Effector memory CD8-positive, alpha-beta T cell (primary cell): ENCODE measurements at places on chromosomes 16 and 17.

DNA sequence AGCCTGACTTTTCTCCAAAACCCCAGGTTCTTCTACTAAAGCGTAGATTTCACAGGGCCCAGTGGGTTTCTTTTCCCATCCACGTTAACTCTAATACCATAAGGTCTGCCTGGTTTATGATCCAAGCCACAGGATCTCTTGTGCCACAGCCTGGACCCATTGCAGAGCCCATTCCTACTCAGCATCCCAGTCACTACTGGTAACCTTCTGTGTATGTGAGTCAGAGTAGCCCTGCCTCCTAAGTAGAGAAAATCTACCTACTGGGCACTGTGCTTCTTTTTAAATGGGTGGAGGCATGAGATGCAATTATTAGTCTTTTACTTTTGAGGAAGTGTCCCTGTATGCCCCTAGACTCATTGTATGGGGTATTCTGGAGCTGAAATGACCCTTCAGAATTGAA lies 13.5 kb downstream of the CCL11 start:
- no peak for DNase-seq

GRCh38 chr16:24101431-24101830 lies 154.7 kb upstream of the CACNG3 start:
- DNase-seq = no peak

- DNase-seq = no peak
Observed at GRCh38 chr16:11202260-11203091, 53.5 kb downstream of the SOCS1 start.

GRCh38 chr16:19909750-19910322 lies 25.2 kb upstream of the GPRC5B start:
- no peak for DNase-seq

- no peak for DNase-seq
Observed at GRCh38 chr17:7191571-7192270, 12.6 kb upstream of the ASGR1 start.

- DNase-seq = peak; percentile 1
Observed at GRCh38 chr16:13866073-13866472, 53.9 kb upstream of the ERCC4 start.

- peak; percentile 72 for DNase-seq
Observed at GRCh38 chr17:78421534-78422266, 43.3 kb downstream of the PGS1 start.

GRCh38 chr17:79026376-79027273 lies 2.7 kb downstream of the C1QTNF1 start:
- DNase-seq = no peak

DNA sequence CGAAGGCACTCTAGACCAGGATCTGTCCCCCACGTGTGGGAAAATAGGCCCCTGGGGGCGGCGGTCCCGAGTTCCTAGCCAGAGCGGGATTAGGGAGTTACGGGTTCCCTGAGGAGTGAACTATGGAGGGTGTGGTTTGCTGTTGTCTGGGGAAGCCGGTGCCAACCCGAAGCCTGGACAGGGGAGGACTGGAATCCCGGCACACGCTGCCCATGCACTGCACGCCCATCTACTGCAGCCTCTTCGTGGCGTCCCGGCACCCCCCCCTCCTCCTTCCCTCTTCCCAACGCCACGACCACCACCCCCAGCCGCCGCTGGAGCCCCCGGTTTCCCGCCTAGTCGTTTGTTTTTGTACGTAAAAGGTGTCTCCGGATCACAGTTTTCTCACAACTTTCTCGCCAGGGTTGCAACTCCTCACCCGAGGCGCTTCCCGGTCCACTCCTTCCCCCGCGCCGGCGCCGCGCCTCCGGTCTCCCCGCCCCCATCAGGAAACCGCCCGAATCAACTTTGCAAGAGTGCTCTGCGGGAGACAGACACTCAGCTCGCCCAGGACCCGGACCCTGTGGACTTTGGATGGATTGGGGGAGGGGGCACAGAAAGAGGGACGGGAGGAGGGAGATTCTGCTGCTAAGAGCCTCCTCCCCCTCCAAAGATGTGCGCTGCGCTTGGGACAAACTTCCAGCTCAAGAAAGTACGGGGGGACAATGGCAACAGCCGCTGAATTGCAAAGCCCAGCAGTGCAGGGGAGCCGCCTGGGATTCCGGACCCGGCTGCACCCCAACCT lies 1.4 kb upstream of the LHX1 start:
- peak; percentile 18 for DNase-seq

DNA sequence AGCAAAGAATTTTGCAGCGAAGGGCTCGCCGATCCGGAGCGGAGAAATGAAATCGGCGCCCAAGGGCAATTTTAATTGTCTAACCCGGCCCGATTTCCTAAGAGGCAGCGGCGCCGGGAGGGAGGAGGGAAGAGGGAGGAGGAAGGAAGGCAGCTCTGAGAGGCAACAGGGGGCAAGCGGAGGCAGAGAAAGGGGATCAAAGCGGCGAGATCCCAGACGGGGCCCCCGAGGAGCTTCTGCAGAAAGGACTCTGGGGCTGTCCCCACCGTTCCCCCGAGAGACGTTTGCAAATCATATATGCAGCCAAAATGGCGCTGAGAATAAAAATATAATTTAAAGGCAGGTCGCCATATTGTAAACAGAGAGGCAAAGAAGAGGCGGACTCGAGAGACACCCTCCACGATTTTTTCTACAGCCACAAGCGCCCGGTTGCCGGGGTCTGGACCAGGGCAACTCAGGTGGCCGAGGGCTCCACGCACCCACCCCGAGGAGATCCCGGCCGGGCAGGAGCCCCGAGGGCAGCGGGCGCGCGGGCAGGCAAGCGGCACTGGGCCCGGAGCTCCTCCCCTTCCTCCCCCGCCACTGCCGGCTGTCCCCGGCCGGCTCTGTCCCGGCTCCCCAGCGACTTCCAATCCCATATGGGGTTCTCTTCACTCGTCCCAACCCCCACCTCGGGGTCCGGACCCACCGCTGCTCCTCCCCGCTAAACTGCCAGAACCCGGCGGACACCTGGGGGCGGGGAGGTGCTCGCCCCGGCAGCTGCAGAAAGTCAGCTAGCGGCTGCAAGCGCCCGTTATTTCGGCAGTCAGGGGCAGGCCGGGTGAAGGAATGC lies 1.9 kb downstream of the PHF12 start:
- peak; percentile 42 for DNase-seq

- no peak for DNase-seq
Observed at GRCh38 chr17:45043813-45044540, 7.5 kb downstream of the DCAKD start.

GRCh38 chr17:67212231-67212630 lies 32.8 kb downstream of the HELZ start:
- no peak for DNase-seq

DNA sequence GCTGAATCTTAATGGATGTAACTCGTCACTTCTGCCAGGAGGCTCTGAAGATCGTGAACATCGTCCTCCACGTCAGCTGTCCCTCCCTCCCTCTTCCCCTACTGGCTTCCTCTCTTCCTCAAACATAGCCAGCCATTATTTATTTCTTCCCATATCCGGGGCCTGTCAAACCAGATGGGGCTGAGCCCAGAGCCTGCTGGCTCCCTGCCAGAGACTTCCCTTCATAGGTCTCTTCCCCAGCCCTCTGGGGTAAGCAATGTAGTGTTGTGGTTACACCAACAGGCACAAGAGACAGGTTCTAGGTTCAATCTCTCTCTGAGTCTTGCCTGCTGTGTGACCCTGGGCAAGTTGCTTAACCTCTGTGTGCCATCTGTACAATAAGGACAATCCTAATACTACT lies 40.1 kb upstream of the ZFP90 start:
- no peak for DNase-seq

- no peak for DNase-seq
Observed at GRCh38 chr17:83082909-83083367, 3.5 kb downstream of the METRNL start.

- DNase-seq = no peak
Observed at GRCh38 chr17:47957591-47958490, at the start of gene PRR15L. TSS of gene PRR15L (minus strand) at chr17:47957883. CDS start at chr17:47953234, 4,649 bp downstream.

DNA sequence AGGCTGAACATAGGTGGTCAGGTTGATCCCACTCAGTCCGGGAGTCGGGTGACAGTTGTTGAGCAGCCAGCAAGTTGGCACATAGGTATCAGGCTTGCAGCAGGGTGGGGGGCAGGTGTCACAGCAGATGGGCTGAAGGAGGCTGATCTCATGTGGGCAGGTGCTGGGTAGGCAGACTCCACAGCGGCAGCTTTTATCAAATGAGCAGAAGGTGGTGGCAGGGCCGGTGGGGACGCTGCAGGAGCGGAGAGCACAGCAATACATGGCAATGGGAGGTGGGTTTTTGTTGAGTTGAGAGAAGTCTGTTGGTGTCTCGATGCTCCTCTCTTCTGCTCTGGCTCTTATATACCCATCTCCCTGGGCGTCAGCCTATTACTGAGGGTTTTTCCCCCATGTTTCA lies at the start of gene KRTAP3-1:
Gene KRTAP3-1 (minus strand): TSS at position 318 of the 400 bp plus-strand sequence. CDS start 54 bp downstream, at position 264.
- DNase-seq = no peak

- no peak for DNase-seq
Observed at GRCh38 chr16:80894091-80894490, 89.7 kb upstream of the CDYL2 start.

- no peak for DNase-seq
Observed at GRCh38 chr17:859824-860195, 77.7 kb downstream of the MRM3 start.

- no peak for DNase-seq
Observed at GRCh38 chr16:84854759-84855158, 35.0 kb downstream of the CRISPLD2 start.

DNA sequence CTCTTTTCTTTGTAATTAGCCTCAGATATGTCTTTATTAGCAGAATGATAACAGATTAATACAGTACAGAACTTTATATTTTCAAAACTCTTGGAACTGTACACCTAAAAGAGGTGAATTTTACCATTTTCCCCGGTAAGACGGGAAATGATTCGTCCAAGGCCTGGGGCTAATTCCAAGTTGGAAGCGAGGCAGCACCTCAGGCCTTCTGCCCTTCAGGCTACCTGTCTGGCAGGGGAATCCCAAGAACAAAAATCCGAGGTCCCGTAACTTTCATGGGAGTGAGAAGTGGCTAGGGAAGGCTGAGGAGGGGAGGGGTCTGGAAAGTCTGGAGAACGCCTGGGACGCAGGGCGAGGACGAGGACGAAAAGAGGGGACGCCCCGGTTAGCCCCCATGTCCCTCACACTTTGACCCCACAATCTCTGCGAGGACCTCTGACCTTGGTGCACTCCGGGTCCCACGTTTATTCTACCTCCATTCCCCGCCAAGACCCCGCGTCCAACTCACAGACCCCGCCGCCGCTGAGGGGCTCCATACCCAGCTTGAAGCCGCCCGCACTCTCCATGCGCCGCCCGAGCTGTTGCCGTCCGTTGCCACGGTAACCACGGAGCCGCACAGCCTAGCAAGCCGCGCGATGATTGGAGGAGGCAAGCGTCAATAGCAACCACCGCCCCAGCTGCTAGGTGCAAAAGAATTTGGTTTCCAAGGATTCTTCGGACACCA lies at the start of gene HYDIN:
Gene HYDIN (minus strand): TSS at position 601 of the 724 bp plus-strand sequence. CDS start 43,827 bp downstream, outside the sequence.
- no peak for DNase-seq

- no peak for DNase-seq
Observed at GRCh38 chr16:23408823-23409298, 44.1 kb downstream of the COG7 start.

DNA sequence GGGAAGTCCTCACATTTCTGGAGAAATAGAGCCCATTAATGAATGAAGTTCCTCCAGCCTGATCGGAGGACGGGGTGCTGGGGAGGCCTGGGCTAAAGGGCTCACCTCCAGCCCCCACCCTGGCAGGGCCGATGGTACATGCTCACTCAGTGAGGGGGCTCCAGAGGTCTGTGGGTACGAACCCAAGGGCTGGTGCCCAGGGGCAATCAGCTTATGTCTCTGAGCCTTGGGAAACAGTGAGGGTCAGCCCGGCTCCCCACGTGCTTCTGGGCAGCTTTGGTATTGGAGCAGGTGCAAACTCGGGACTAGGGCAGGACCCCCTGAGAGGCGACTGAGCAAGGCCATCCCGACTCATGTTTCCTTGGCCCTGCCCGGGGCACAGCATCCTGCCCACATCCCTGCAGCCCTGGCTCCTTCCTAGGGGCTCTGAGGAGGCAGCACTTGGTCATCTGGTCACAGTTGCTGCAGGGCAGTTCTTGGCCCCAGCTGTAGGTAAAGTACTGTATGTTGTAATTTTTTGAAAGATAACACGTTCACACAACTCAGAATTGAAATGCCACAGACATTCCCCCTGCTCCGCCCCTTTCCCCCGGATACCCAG lies 969 bp upstream of the CETP start:
- no peak for DNase-seq

DNA sequence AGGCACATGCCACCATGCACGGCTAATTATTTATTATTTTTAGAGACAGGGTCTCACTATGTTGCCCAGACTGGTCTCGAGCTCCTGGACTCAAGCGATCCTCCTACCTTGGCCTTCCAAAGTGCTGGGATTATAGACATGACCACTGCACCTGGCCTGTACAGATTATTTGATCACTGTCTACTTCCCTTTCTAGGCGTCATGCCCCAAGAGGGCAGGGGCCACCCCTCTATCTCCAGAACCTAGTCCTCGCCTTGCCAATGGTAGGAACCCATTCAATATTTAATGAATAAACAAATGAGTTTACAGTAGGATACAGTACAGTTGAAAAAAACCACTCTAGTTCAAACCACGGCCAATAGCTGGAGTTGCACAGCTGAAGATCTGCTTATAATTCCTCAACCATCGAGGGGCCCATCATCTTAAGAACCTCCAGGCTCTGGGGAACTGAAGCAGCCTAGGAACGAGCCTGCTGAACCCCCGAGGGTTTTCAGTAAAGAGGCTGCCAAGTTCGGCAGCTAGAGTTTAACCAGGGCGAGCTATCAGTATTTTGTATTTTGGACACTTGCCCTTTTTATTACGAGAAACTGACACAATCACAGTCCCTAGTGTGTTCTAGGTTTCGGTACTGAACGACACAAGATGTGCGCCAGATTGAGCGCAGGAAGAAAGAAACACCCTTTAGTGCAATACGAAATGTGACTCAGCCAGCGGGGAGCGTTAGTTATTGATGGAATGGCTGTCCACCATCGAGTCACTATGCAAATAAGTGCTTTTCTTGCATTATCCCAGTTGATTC lies 14.6 kb downstream of the ADCY9 start:
- DNase-seq = no peak

DNA sequence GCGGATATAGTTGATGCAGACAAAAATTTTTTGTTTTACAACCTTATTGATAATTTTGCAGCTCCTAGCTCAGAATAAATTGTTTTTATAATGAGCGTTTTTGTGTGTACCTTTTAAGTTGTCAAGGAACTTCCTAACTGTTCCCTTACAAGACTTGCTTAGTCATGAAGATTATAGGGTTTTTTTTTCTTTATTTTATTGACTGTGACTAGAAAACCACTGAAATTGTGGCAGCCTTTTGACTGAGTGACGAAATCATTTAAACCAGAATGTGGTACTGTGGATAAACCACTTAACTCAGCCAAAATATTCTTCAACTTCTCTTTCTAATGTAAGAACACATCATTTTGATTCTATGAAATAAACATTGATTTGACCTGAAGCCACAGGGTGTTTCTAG lies 40.8 kb upstream of the VPS4A start:
- DNase-seq = no peak

GRCh38 chr16:56331915-56332314 lies 93.4 kb downstream of the AMFR start:
- DNase-seq = no peak

- DNase-seq = peak; percentile 10
Observed at GRCh38 chr16:85759631-85760419, 8.9 kb upstream of the C16orf74 start.
